Neural crest cell (in vitro differentiated cells): ENCODE measurements at places on chromosomes 11 and 22.

GRCh38 chr11:76251226-76251575 is 44.9 kb upstream of the WNT11 start:
- no peak for DNase-seq

DNA sequence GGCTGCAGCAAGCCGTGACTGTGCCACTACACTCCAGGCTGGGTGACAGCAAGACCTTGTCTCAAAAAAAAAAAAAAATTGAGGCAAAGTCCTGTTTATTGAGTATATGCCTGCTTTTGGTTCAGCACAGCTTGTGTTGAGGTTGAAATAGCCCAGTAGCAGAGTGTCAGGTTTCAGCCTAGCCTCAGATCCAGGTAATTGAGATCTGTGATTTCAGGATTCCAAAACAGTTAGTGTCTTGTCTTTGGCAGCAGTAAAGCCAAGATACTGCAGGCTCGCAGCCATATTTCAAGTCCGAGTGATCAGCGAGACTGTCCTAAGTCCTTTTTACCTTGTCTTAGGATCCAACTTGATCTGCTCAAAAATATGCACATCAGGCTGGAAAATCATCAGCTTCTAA is 27.0 kb downstream of the CUL5 start:
- no peak for DNase-seq

DNA sequence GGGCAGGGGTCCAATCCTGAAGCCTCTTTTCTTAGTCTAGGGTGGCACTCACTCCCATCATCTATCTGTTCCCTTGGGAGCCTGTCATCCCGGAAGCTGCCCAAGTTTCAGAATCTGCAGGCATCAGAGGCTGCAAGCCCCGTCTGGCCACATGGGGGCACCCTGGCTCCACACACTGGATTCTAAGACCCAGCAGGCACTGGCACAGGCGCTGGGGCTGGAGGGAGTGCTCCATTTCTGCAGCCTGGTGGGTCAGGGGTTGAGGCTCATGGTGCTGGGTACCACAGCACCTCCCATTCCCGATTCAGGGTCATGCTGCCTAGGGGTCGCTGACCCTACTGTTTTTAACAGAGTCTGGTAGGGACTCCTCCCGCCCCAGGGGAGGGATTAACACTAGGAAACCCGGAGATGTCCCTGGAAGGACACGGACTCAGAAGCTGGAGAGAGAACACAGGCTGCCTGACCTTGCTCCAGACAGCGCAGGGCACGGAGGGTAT is 243.9 kb upstream of the SYN3 start:
- peak; percentile 89 for DNase-seq

DNA sequence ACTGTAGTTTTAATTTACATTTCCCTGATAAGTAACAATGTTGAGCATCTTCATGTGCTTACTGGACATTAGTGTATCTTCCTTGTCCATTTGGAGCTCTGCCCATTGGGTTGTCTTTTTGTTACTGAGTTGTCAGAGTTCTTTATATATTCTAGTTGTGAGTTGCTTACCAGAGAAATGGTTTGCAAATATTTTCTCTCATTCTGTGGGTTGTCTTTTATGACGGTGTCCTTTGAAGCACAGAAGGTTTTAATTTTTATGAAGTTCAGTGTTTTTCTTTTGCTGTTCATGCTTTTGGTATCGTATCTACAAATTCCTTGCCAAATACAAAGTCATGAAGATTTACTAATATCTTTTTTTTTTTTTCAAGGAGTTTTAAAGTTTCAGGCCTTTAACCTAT is 42.4 kb downstream of the ZBTB44 start:
- no peak for DNase-seq

DNA sequence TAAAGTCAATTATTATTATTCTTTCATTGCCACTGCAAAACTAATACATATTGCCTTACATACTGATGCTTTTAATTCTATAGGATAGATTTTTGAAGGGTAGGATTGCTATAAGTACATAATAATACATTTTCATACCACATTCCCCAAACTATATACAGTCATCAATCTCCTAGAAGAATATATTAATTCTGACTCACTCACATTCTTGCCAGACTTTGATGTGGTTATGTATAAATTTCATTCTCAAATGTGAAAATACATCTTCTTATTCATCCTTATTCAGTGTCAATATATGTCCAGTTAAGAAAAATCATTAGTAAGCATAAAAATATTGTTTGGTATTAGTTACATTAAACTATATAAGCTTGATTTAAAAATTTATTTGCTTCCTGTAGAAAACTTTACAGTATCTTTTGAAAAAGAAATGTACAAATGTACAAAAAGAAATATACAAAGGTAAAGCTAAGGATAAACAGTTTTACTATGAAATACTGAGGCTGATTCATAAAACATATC is 458.8 kb upstream of the CNTN5 start:
- no peak for DNase-seq

DNA sequence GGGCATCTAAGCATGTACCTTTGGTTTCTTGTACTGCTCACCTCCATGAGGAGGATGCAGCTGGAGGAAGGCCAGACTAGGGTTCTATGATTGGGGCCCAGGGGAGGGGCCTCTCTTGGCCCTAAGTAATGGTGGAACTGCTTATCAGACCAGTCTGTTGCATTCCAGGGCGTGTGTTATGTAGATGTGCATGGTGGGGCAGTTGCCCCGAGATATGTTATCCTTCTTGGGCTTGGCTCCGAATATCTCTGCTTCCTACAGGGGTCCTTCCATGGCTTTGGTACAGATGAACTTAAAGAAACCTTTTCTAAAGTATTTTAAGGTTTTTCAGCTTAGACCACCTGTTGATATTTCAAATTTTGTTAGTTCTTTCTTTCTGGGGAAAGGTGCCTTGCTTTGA is 126.0 kb downstream of the SWAP70 start:
- no peak for DNase-seq

DNA sequence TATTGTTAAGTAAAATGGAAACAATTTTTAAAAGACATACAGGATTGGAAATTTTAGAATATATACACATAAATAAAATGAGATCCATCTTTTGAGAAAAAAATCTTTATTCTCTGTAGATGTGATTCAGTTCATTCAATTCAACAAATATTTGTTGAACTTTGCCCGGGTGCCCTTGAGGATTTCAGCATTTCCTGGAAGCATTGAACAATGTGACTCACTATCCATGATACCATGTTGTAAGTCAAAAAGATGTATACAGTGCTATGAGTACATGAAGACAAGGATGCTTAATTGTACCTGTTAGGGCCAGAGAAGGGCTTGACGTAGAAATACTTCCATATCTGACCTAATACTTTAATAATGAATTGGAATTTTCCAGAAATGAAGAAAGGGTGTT is 353.7 kb downstream of the METTL15 start:
- no peak for DNase-seq

- no peak for DNase-seq
Observed at GRCh38 chr22:36457688-36458450, 23.6 kb downstream of the TXN2 start.

DNA sequence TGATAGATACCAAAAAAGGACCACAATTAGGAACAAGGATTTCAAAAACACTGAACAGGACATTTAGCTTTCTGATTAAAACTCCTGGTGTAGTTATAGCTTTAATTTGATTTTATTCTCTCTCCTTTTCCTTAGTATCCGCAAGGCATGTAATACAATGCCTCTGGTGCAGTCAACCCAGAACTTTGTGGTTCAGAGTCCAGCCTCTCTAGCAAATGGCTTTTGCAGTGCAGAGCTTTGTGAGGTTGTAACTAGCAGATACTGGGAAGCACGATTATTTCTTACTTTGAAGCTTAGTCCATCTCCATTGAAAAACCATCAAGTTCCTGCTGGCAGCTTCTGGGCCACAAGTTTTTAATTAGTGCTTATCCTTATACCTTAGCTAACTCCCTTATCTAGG is 79.8 kb downstream of the GRIA4 start:
- DNase-seq = no peak

GRCh38 chr11:64996710-64997380 is at the start of gene BATF2:
Gene BATF2, minus strand, starts transcription at chr11:64996971. Its CDS starts 57 bp downstream, at chr11:64996914.
- DNase-seq = peak; percentile 45

- peak; percentile 84 for DNase-seq
Observed at GRCh38 chr22:25057013-25057881, 104.7 kb downstream of the KIAA1671 start.

- no peak for DNase-seq
Observed at GRCh38 chr22:32538521-32538920, 63.9 kb downstream of the FBXO7 start.

DNA sequence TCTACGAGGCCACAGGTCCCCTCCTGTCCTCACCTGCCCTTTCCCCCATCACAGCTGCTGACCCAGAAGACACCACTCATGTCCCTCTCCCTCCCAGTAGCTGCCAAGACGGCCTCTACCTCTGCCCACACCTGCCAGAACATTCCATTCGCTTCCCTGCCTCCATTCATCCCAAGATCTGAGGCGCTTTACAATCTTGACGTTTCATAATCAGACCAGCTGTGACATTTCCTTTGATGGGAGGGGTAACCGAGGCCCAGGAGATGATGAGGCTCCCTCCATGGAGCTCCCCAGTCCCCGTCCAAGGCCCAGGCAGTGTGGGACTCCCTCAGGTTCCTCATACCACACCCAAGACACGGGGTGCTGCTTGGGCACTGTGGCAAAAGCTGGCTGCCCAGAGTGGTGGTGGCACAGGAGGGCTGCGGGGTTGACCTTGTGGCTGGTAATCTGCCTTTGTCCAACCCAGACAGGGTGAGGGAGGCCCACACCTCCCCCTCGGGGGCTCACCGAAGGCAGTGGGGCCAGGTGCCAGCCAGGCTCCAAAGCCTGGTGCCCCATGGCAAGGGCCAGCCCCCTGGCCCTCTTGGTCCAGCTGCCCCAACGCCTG is 17.3 kb downstream of the PHLDA2 start:
- no peak for DNase-seq

DNA sequence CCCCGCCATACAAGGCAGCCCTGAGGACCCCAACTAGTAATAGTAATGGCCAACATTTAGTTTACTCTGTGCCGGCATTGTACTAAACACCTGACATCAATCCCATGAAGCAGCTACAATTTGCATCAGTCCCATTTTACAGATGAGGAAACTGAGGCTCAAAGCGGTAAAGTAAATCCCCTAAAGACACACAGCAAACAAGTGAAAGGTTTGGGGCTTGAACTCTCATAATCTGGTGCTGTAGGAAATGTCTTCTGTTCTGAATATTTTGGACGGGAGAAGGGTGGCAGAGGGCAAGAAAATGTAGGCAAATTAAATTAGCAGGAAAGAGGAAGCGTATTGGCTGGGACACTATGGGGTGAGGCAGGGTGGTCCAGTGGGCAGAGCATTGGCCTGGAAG is 160.3 kb upstream of the SYT13 start:
- no peak for DNase-seq

DNA sequence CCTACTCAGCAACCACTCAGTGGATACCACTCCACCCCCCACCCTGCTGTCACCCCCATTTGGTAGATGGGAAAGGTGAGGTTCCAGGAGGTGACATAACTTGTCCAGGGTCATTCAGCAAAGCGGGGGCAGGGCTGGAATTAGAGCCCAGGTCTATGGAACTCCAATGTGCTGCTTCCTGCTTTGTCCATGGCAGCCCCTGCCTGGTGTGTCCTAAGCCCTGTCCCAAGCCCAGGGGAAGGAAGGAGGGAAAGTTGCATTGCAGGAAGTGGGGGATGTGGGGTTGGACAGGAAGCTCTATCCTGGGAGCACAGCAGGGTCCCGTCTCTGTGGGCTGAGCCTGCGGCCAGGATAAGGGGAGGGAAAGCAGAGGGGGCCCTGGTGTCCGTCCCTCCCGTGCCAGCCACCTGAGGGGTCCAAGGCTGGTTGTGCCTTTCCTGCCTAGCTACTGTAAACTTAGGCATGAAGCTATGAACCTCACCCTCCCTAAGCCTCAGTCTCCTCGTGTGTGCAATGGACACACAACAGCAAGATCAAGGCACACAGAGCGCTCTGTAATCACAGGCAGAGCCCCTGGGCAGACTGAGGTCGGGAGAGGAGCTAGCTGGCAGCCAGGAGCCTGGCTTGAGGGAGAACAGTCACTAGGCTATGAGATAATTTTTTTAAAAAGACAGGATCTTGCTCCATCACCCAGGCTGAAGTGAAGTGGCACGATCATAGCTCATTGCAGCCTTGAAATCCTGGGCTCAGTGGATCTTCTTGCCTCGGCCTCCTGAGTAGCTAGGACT is 12.9 kb downstream of the GAL3ST1 start:
- no peak for DNase-seq

DNA sequence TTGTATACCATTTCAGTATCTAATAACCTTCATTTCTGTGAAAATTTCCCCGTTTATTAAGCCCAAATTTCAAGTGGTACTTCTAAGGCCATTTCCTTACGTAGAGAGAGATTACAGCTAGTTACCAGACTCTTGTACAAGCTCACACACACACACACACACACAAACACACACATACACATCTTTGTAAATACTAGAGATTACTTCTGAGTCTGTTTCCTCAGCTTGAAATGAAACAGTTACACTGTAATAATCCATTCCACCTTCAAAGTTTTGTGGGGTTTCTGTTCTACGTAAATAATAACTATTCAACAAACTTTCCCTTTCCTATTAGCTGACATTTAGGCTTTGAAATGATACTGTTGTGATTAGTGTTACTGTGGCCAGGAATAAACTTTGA is 6.2 kb downstream of the POGLUT3 start:
- DNase-seq = no peak

DNA sequence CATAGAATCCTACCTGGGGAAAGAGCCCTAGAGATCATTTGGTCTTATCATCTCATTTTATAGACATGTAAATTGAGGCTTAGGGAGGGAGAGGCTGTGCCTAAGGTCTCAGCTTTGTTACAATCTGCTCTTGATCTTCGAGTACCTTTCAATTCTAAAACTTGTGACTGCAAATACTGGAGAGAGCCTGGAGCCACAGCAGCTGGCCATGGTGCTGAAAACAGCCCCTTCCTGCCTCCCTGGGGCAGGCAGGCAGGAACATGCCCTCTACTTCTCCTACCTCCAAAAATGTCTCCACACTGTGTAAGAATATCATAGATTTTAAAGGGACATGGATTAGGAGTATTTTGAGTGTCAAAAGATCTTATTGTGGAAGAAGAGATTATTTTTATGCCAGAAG is 52.2 kb downstream of the C22orf42 start:
- DNase-seq = peak; percentile 41

DNA sequence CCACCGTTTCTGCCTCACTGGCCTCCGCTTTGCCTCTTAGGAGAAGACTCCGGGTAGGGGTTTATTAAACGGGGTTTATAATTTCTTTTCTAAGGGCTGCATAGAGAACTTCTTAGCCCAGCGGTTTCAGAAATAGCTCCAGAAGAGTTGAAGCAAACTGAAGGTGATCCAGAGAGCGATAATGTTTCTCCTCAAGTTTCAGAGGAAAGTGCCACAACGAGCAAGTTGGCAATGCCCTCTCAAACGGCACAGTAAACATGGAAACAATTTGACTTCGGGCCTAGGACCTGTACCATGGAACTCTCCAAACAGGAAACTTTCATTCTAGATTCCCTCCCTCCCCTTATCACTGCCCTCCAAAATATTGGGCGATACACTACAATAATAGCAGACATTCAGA is 1.0 kb downstream of the ADSL start:
- DNase-seq = no peak
